ENCODE measurements at places on chromosomes 1 and 21.
A peak's percentile ranks its signal among the peaks of the same experiment; 100 is the strongest.

GRCh38 chr1:34754964-34755637 lies at the start of gene GJB5:
Gene GJB5, plus strand, starts transcription at chr1:34755047. Its CDS starts 2,284 bp downstream, at chr1:34757331.
- DNase-seq: no peak

- no peak for DNase-seq
These were observed 18.3 kb downstream of the TNFRSF9 start for GRCh38 chr1:7922301-7922700.

GRCh38 chr1:226882187-226882586 lies 11.8 kb downstream of the PSEN2 start:
- DNase-seq: no peak

DNA sequence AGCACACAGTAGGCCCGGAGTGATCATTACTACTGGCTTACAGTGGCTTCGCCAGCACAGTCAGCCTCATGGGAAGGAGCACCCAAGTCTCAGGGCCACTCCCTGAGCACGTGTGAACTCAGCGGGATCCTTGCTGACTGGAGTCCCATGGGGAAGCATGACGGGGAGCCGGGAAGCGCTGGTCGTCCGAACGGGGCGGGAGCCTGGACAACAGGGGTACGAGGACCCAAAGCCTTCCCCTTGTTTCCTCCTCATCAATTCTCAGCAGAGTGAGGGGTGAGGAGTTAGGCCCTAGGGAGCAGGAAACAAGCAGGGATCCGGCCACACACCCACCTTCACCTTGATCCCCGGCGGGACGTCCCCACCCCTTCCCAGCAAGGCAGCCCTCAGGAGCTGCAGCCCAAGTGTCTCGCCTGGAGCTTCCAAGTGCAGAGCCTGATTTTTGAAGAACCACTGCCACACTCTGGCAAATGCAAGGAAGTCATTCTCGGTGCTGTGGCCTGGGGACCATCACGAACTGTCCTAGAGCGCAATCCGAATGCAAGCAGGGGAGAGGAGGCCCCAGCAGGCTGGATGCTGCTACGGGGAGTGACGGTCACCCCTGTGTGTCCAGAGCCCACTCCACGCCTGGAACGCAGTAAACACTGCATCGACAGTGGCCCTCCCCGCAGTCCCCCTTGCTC lies 35.5 kb downstream of the TOMM20 start:
- no peak for DNase-seq

DNA sequence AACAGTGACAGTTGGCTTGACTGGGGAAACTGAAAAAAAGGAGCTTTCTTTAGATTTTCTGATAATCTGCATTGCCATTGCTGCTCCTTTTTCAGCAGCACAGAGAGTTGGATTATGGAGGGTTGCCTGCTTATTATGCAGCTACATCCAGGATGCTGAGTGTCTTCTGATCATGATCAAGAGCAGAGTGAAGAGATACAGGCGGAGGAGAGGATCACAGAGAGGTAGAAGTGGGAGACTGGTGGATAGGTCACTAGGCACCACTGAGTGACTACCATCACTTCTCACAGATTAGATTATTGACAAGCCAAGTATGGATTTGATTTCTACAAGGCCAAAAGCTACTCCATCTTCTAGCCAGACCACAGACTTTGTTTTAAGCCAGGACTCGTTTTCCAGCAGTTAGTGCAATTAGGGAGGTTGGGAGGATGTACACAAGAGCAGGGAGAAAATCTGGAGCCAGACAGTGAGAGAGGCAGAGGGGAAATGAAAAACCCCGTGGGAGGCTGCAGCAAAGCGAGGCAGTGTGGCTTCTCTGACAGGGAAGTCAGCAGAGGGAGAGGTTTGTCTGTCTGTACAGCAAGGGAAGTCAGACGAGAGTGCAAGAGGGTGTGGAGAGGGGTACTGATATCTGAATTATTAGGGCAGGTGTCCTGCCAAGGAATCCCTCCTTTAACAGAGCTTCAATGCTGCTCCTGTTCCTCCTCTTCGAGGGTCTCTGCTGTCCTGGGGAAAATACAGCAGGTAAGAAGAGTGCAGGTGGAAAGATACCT lies at the start of gene CD1E:
TSS of gene CD1E (plus strand) at position 592 of the 773 bp plus-strand sequence. CDS start at position 687, 95 bp downstream.
- no peak for DNase-seq

- DNase-seq: no peak
These were observed 4.1 kb downstream of the PYCR2 start for GRCh38 chr1:225919906-225920305.

DNA sequence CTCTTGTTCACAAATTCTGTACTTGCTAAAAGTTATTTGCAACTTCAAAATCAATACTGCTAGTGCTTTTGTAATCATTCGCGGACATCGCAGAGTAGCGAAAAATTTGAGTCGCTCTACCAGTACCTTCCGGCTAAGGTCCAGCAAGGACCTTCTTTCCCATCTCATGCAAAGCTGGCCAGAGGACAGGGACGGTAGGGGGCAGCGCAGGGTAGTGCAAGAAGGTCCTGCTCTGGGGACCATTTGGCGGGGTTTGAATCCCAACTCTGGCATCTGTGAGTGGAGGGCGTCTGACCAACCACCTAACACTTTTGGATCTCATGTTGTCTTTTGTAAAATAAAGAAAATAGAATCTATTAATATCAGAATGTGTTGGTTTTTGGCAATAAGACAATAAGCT lies 258.3 kb downstream of the SPATA17 start:
- no peak for DNase-seq

DNA sequence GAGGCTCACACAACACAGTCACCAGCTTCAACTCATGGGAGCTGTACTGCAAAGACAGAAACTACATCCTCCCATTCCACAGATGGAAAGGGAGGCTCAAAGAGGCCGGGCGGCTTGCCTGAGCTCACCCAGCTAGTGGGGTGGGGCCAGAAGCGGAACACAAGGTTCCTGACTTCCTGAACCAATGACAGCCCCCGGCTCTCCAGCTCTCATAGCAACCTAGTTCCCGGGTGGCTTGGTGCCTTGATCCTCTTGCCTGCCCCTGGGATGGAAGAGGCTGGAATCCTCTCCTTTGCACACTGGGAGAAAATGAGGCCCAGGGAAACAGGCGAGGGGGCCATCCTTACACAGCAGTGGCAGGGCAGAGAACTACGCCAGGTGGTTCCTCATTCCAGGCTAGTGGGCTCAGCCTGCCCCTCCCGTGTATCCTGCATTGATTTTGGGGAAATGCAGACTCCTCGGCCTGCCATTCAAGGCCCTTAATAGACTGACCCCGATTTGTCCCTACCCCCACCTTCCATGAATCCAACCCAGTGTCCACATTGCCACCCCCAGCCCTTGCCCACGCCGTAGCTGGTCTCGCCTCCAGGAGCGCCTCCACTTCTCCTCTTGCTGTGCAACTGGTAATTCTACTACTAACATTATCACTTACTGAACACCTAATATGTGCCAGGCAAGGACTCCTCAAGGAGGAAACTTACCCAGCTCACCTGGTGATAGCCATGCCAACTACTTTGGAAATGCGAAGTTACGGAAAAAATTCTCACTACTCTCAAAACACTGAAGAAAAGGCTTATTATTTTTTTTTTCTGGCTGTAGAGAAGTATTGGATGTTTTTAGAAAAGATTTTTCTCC lies 5.0 kb downstream of the RAP1GAP start:
- DNase-seq: no peak

DNA sequence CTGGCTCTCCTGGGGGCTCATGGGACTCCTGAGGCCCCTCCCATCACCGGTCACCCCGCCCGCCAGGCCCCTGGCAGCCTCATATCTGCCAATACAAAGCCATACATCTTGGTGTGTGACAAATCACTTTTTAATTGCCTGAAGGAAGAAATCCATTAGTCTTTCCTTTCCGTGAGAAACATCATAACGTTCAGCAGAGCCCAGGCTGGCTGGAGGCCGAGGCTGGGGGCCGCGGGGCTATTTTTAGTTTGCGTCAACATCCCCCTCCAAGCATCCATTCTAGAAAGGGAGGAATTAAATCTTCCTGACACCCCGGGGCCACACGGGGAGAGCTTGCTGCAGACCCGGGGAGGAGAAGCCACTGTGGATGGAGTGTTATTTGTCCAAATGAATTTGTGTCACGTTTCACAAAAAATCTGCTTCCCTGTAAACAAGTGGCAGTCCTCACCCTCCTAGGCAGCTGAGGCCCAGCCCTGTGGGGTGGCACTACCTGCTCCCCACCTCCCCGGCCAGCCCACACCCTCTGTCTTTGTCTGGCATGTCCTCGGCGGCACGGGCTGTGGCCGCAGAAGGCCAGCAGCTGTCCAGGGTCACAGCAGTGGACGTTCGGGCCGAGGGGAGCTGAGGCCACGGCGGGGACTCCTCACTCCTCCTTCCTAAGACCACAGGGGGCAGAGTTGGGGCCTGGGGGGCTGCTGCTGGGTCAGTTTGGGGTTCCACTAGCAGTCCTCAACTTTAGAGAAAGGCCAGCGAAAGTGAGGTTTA lies 236.9 kb upstream of the VAMP3 start:
- DNase-seq: no peak

DNA sequence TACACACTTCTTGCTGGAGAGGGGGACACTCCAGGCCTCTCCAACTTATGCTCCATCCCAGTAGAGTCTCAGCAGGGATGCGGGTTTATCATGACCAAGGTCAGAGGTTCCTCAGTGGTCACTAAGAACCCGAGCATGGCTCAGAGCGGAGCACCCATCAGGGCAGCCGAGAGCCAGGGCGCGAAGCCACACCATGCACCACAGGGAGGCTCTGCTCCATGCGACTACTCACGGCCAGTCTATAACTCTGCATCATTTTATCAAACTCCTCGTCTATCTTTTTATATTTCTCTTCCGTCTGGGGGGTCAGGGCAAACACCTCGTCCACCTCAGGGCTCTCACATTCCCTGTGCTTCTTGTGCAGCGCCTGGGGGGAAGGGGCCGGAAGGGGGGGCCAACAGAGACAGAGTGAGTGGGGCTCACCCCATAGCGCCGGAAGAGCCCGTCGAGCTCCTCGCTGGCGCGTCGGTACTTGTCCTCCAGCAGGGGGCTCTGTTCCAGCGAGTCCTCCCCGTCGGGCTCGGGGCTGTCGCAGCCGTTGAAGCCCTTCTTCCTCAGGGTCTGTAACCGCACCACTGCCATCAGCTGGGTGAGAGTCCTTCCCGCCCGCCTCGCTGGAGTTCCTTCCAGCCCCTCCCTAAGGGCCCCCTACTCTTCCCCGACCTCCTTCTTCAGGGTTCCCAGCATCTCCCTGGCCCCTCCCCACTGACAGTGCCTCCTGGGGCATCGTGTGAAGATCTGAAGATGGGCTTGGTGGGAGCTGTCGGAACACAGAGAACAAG lies 20.0 kb downstream of the MEF2D start:
- DNase-seq: peak; percentile 71

- peak; percentile 43 for DNase-seq
These were observed 26.6 kb downstream of the IL6R start for GRCh38 chr1:154431586-154432373.

- no peak for DNase-seq
These were observed 1087.2 kb upstream of the B3GALT2 start for GRCh38 chr1:194273660-194274059.
